ENCODE measurements at places on chromosomes 1 and 21.

DNA sequence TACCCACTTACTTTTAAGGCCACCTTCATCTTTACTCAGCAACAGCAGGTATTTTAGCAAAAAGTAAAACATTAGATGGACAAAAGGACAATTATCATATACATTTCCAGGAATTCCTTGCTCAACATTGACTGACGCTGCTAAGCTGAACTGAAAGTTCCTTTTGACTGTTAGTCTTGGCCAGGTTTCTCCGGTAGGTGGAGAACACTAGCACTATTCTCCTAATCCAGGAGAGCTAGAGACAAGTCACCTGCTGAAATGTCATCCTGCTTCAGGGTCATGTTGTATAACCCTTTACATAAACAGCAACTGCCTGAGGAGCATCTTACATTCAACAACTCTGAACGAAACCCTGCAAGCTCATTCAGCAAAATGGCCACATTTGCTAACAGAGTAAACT, 109.0 kb upstream of the ESRRG start:
- no peak for DNase-seq

- DNase-seq = no peak
These were observed 26.3 kb downstream of the TFAP2E start for GRCh38 chr1:35599411-35599810.

DNA sequence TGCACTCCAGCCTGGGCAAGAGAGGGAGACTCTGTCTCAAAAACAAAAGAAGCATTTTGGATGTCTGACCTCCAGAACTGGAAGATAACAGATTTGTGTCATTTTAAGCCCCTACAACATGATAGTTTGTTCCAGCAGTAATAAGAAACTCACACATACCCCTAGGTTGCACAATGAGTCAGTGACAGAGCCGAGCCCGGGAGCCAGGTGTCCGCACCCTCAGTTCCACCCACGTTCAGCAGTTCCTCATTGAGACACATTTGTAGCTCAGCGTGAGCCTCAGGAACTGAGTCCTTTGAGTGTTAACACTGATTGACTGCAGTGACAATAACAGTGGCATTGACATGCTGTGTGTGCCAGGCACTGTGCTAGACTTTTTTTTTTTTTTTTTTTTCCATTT, 19.8 kb downstream of the LRRC38 start:
- DNase-seq = no peak

GRCh38 chr1:232110281-232111090, 483.9 kb downstream of the DISC1 start:
- DNase-seq = no peak

- DNase-seq = no peak
These were observed 3.2 kb downstream of the RAP1GAP start for GRCh38 chr1:21665711-21666575.

DNA sequence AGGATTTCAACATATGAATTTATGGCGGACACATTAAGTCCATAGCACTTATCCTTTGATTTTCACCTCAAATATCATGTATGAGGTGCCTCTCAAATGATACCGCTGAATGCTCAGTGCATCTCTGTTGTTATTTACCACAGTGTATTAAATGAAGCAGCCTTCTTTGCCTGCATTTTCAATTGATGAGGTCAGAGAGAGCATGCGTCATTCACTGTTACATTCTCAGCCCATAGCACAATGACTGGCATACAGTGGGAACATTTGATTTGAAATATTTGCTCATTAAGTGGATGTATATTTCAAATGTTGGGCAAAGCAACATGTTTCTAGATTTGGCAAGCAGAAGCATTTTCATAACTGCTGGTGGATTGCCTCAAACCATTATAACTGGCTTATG, 45.7 kb downstream of the LRRC7 start:
- no peak for DNase-seq

DNA sequence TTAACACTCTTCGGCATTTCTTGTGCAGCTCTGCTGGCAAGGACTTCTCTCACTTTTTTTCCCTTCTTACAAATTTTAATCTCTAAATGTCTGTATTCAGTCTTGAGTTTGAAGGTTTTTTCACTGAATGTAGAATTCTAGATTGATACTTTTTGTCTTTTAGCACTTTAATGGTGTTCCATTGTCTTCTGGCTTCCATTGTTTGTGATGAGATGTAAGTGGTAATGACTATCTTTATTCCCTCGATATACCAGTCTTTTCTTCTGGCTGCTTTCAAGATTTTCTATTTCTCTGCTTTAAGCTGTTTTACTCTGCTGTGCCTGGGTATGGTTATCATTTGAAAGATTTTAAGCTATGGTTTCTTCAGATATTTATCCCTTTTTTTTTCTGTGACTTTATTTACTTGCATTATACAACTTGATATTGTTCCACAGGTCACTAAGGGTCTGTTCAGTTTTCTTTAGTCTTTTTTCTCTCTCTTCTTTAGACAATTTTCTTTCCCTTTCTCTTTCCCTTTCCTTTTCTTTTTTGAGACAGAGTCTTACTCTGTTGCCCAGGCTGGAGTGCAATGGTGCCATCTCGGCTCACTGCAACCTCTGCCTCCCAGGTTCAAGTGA, 35.8 kb downstream of the DYRK1A start:
- DNase-seq = no peak

Measured in NCI-H345 (cell line).